Activated naive CD8-positive, alpha-beta T cell treated with anti-CD3 and anti-CD28 coated beads, Interleukin-2, amount 10 ng/mL, durations not matched to agents 7 days and 5 days (primary cell): ENCODE measurements at places on chromosomes 3 and 15.

GRCh38 chr3:133414021-133414392 is 14.2 kb downstream of the BFSP2 start:
- H3K27ac ChIP-seq = no peak overlapping the region
- H3K36me3 ChIP-seq = no peaks in the 10 kb centered on the region
- peaks cover 2% of the 10 kb centered on the region for H3K27me3 ChIP-seq
- DNase-seq = no peak
- H3K4me1 ChIP-seq = peaks cover 4% of the 10 kb centered on the region

GRCh38 chr3:150757364-150757763 is 5.6 kb downstream of the SIAH2 start:
- H3K36me3 ChIP-seq = peaks cover 43% of the 10 kb centered on the region
- H3K27me3 ChIP-seq = no peaks in the 10 kb centered on the region
- peaks cover 40% of the 10 kb centered on the region for H3K4me1 ChIP-seq
- no peak overlapping the region for H3K27ac ChIP-seq
- H3K4me3 ChIP-seq = no peak overlapping the region

GRCh38 chr3:147360646-147361453 is 45.5 kb downstream of the ZIC4 start:
- peak overlapping the region; percentile 15 for H3K27ac ChIP-seq
- H3K4me3 ChIP-seq = no peak overlapping the region
- no peak for DNase-seq
- no peaks in the 10 kb centered on the region for H3K36me3 ChIP-seq

DNA sequence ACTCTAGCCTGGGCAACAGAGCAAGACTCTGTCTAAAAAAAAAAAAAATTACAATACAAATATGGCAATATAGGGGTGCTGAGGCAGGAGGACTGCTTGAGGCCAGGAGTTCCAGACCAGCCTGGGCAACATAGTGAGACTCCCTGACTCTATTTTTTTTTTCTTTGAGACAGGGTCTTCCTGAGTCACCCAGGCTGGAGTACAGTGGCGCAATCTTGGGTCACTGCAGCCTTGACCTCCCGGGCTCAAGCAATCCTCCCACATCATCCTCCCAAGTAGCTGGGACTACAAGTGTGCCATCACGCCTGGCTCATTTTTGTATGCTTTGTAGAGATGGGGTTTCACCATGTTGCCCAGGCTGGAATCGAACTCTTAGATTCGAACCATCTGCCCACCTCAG is 17.3 kb upstream of the RAB11A start:
- H3K4me3 ChIP-seq = no peak overlapping the region
- H3K27me3 ChIP-seq = no peaks in the 10 kb centered on the region
- H3K4me1 ChIP-seq = no peaks in the 10 kb centered on the region
- no peaks in the 10 kb centered on the region for H3K36me3 ChIP-seq
- DNase-seq = no peak

DNA sequence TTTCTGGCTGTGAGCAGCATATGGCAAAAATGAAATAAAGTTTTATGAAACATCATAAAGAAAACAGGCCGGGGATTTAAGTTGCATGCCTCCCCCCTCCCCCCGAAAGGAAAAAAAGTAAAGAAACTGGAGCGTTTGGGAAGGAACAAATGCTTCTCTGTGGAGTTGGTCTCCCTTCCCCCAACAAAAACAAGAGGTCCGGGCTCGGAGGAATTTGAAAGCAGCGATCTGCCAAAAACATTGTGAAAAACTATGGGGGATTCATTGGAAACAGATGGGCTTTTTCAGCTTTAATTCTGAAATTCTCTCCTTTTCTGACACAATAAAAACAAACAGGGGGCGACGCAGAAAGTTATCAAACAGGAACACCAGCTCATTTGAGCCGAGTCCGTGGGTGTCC is 17.0 kb downstream of the RGMA start:
- H3K27ac ChIP-seq = no peak overlapping the region
- peaks cover 9% of the 10 kb centered on the region for H3K4me1 ChIP-seq
- no peak for DNase-seq
- H3K36me3 ChIP-seq = no peaks in the 10 kb centered on the region
